ENCODE measurements at places on chromosomes 3 and 15.

DNA sequence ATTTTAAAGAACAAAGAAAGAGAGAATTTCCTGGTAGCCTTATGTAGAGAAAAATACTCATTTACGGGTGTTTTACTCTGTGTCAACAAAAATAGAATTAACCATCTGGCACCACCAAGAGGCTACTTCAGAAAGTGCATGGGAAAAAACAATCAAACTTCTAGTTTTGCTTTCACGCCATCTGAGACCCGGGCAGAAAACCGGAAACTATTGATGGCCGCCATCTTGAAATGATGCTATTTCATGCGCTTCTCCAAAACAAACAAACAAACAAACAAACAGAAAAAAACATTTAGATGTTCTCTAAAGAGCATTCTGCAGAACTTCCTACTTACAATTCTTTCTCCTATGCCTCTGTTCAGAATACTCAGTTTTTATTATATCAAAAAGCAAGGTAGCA, 49.4 kb upstream of the SYNPR start:
- no peak for DNase-seq

- DNase-seq = no peak
Observed at GRCh38 chr15:94021621-94022320, 209.6 kb upstream of the MCTP2 start.

GRCh38 chr3:186380622-186381380, 18.8 kb upstream of the DGKG start:
- DNase-seq = no peak

GRCh38 chr3:133944641-133945380, 49.1 kb upstream of the RAB6B start:
- DNase-seq = no peak

GRCh38 chr3:117304681-117305080, 595.1 kb downstream of the TUSC7 start:
- DNase-seq = no peak

GRCh38 chr15:51533672-51534398, 88.7 kb downstream of the DMXL2 start:
- no peak for DNase-seq

DNA sequence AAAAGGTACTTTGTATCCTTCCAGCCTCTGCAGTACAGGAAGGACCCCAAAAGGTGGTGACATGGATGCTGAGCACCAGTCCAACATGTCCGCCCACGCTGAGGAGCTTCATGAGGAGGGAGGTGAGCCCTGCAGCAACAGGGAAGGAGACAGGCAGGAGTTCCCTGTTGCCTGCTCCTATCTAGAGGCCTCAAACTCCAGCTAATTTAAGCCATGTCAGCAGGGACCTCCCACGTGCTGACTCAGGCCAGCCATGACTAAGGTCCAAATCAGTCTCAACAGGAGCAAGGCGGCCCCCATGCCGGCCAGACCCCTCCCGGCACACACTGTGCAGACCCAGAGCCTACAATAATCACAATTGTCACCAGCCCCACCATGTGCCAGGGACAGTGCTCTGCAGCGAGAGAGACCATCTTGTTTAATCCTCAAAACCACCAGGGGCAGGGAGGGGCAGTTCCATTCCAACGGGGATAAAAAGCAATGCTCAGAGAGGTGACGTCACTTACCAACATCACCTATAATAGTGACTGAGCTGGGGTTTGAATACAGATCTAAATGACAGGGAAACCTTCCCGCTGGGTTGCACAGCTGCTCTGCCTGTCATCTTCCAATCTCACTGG, 54.5 kb upstream of the GATA2 start:
- DNase-seq = no peak

GRCh38 chr15:43518197-43518761, 871 bp downstream of the MAP1A start:
- DNase-seq = no peak
